Activated CD4-positive, alpha-beta T cell treated with anti-CD3 and anti-CD28 coated beads, Interleukin-2, Interleukin-6, amounts not matched to agents 100 ng/mL and 50 ng/mL, durations not matched to agents 16 hours and 8 hours (primary cell): ENCODE measurements at places on chromosomes 3 and 15.

DNA sequence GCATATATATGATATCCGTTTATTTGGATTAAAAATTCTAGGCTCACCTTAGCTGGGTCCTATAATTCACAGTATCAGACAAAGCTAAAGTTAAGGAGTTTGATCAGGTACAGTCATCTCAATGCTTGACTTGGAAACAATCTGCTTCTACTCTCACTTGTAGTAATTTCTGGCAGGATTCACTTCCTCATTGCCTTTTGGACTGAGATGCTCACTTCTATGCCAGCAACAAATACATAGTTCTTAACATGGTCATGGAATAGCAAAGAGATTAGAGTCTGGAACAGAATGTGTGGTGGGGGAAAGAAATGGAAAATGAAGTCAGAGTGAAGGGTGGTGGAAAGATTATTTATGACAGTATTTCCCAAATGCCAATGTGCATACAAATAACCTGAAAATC, 693.6 kb downstream of the CADM2 start:
- no peak for DNase-seq

DNA sequence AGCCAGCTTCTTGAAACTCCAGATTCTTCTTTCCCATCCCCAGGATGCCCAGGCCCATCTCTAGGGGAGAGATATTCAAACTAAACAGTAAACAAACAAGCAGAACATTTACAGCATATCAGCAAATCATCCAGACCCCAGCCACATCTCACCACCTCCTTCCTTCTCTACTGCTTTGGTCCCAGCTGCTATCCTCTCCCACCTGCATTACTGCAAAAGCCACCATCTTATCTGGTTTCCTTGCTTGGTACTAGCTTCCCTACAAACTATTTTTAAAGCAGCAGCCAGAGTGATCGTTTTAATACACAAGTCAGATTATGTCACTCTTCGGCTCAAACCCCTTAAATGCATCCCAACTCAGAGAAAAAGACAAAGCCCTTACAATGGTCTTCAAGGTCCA, 4.8 kb downstream of the LYSMD2 start:
- no peak for DNase-seq

GRCh38 chr15:68829068-68829467, 8.4 kb upstream of the ANP32A start:
- DNase-seq = peak; percentile 32

- DNase-seq = peak; percentile 52
Observed at GRCh38 chr3:109702252-109702651, 364.9 kb upstream of the DPPA4 start.

GRCh38 chr15:69128667-69129311, 31.6 kb upstream of the GLCE start:
- DNase-seq = no peak

- DNase-seq = no peak
Observed at GRCh38 chr3:115680803-115681345, 57.6 kb downstream of the GAP43 start.

DNA sequence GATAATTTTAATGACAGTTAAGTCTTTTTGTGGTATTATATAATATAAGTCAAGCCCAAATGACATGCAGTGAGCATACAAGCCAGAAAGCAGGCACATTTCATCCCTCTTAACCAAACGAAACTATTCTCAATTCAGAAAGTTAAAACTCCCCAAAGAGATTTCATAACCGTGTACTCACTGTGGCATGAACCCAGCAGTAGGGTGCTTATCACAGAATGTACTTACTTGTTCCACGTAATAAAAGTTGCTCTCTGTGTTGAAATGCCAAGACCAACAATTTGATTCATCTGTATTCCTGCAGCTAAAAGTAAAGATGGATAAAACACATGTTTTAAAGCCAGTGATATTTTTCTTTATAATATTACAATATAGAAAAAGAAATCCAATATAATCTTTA, 12.1 kb downstream of the GK5 start:
- DNase-seq = no peak

GRCh38 chr3:106783231-106783630, 594.0 kb upstream of the CCDC54 start:
- no peak for DNase-seq

GRCh38 chr3:66675366-66675765, 174.5 kb upstream of the LRIG1 start:
- DNase-seq = no peak

DNA sequence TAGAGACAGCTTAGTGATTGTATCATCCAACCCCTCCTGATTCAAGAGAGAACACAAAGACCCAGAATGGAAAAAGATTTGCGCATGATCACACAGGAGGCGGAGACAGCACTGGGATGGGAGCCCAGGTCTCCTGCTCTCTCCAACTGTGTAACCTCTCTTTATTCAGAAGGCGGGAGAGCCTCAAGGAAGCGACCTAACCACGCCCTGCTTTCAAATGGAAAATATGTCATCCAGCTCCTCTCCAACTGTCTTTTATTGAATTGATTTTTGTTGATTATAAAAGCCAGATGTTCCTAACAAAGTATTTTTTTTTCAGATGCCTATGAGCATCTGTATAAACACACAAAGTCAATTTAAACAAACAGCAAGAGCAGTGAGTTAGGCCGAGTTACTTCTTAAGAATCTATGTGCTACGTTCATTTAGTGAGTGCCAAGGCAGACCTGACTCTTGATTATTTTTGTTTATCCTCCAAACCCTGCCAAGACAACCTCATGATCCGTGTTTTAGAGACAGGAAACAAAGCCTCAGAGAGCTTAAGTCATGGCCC, 74.5 kb downstream of the BFSP2 start:
- no peak for DNase-seq

- peak; percentile 78 for DNase-seq
Observed at GRCh38 chr3:130759692-130760338, 13.2 kb upstream of the PIK3R4 start.

- no peak for DNase-seq
Observed at GRCh38 chr15:89907289-89907688, 5.5 kb downstream of the ARPIN start.

GRCh38 chr3:10442151-10442795, 63.1 kb downstream of the ATP2B2 start:
- DNase-seq = no peak

DNA sequence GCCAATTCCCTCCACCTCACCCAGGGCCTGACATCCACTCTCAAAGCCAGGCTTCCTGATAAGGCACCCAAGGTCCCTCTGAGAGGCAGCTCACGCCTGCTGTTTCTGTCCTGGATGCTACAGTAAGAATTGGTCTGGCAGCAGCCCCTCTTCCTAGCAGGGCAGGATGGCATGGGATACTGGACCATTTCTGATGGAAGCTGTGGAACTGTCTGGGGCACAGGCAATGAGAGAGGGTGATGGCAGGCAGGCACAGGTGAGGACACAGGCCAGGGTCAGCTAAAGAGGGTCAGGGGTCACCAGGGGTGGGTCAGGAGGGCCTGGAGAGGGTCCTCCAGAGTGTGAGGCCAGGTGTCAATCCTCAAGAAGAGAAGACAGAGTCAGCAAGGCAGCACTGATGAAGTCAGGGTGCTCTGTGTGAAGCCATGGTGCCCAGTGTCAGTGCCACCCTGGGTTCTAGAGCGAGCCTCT, 41.9 kb upstream of the SLC41A3 start:
- DNase-seq = no peak
